Epithelial cell of proximal tubule (primary cell): ENCODE measurements at places on chromosomes 13 and 19. TPM values are rescaled to one million over a fixed set of nuclear protein-coding genes. Genes with fewer than 3 reads are reported as not detected.

GRCh38 chr19:43132696-43133095, 50.2 kb upstream of the PSG2 start:
- no peak for DNase-seq

GRCh38 chr13:65964672-65965071, 1265.5 kb downstream of the PCDH9 start:
- DNase-seq, result no peak

- no peak for DNase-seq
Observed at GRCh38 chr19:6490134-6490533, 8.5 kb upstream of the DENND1C start.

DNA sequence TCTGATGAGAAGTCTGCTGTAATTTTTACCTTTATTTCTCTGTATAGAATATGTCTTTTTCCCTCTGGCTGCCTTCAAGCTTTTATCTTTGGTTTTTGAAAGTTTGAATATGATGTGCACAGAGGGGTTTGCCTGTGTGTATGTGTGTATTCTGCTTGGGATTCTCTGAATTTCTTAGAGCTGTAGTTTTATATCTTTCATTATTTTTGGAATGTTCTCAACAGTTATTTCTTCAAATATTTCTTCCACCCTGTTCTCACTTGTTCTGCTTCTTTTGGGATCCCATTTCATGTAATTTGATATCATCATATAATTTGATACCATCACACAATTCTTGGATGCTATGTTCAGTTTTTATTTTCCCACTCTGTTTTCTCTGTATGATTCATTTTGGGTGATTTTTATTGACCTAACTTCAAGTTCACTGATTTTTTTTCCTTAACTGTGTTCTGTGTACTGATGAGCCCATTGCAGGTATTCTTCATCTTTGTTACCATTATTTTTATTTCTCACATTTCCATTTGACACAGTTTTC, 7.5 kb downstream of the COG3 start:
- DNase-seq, result no peak

GRCh38 chr19:51122112-51122981, 2.4 kb upstream of the SIGLEC9 start:
- no peak for DNase-seq

- no peak for DNase-seq
Observed at GRCh38 chr13:110408286-110408685, 101.2 kb downstream of the COL4A2 start.

- DNase-seq, result no peak
Observed at GRCh38 chr19:33691030-33691427, 69.3 kb downstream of the CHST8 start.

GRCh38 chr13:81791641-81792040, 1450.7 kb upstream of the SPRY2 start:
- no peak for DNase-seq

GRCh38 chr19:7242601-7243258, 51.5 kb downstream of the INSR start:
- no peak for DNase-seq

DNA sequence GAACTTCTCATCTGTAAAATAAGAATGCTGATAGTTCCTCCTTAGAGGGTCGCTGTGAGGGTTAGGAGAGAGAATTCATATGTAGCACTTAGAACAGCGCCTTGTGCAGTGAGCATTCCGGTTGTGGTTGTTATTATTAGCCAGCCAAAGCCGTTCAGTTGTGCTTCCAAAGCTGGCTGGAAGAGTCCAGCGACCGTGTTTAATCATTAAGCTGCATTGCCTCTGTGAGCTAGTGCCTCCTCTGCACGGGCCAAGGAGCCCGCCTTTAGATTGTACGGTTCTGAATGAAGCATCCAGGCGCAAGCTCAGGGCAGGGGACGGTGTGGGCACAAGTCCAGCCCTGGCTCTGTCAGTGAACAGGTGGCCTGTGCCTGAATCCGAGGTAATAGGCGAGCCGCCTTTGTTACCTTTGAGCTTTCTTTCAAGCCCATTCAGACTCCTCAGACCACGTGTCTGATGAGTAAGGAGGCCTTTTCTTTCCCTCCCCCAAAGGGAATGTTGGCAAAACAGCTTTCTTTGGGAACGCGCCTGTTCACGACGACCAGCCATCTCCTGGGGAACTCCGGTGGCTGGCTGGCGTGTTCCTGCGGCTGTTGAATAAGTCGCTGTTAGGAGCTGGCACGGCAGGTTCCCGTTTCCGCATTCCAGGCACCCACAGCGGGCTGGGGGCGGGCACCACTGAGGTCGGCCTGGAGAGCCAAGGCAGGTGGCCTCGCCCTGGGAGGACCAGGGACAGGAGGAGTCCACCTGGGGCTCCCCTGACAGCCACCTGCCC, 25.1 kb downstream of the SIPA1L3 start:
- peak; percentile 91 for DNase-seq

GRCh38 chr13:71493189-71493588, 373.8 kb downstream of the DACH1 start:
- DNase-seq, result no peak

DNA sequence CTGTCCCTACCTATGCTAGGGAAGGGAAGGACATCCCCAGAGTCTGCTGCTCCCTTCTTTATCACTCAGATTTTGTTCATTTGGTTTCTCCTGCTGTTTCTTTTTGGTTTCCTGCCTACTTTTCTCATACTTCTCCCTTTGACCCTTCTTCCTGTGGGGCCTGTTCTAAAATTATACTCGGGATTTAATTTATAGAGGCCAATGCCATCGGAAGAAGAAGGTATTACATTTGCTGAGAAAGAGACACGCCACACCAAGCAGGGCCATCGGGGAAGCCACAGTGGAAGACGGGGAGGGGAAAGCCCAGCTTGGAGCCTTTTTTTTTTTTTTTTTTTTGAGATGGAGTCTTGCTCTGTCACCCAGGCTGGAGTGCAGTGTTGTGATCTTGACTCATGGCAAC, 46.8 kb upstream of the FARP1 start:
- DNase-seq, result no peak

GRCh38 chr19:13207846-13208671, 57.8 kb downstream of the IER2 start:
- no peak for DNase-seq

DNA sequence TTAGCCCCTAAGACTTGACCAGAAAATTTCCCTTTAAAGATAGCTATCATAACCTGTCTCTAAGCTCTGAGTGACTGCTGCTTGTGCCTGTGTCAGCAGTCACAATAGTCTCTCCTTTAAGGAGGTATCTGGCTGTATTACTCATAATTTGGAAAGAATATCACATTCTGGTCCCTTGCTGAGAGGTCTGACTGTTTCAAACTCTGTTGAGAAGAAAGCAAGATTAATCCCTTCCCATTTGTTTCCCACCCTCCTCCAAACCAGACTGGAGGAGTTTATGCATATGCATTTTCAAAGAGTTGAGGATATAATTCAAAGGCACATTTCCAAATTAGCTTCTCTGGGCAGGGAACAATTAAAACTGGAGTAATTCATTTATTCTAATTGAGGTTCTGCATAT, 2.3 kb downstream of the HTR2A start:
- no peak for DNase-seq

GRCh38 chr13:44045180-44045562, 165.5 kb downstream of the LACC1 start:
- no peak for DNase-seq

- DNase-seq, result no peak
Observed at GRCh38 chr19:33395561-33396550, 22.3 kb downstream of the CEBPG start.

DNA sequence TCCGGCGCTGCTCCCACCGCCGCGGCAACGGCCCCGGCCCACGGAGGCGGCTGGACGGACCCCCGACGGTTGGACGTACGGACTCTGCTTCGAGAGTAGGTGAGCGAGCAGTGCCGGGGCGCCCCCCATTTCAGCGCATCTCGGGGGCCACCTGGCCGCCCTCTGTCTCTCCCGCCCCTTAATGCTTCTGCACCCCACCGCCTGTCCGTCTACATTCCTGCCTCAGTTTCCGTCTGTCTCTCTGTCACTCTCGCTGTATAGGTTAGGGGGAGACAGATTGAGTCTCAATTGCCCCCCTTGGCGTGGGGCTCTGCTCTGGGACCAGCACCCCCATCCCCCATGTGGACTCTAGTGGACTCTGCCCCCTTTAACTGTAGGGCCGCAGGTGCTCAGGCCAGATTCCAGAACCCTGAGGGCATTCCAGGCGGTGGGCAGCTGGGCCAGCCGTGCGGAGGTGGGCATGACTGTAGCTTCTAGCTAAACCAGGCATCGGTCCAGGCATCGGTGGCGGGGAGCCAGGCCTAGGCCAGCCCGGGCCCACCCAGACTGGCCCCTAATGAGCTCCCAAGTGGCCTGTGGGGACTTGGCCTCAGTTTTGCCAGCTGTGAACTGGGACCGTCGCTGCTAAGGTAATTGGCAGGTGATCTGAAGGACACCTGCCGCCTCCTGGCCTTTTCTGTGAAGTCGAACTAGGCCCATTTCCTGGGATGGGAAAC, 373 bp downstream of the TNFAIP8L1 start:
- no peak for DNase-seq

- DNase-seq, result no peak
Observed at GRCh38 chr19:17950310-17951156, 16.4 kb upstream of the KCNN1 start.

DNA sequence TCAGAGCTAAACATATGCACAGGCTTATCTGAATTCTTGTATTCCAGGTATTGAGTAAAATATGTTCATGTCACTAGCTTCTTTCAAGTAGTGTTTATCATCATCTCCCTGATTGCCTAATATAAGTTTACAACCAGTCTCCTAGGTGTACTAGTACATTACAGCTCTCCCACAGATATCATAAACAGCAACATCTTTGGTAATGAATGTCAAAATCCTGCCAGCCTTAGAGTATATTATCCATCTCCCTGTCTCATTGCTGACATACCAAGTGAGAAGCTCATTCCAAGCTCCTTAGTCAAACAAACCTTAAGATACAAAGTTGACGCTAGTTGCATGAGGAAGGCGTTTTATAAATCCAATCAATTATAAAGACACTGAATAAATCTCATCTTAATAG, 689.1 kb upstream of the GPC6 start:
- no peak for DNase-seq

DNA sequence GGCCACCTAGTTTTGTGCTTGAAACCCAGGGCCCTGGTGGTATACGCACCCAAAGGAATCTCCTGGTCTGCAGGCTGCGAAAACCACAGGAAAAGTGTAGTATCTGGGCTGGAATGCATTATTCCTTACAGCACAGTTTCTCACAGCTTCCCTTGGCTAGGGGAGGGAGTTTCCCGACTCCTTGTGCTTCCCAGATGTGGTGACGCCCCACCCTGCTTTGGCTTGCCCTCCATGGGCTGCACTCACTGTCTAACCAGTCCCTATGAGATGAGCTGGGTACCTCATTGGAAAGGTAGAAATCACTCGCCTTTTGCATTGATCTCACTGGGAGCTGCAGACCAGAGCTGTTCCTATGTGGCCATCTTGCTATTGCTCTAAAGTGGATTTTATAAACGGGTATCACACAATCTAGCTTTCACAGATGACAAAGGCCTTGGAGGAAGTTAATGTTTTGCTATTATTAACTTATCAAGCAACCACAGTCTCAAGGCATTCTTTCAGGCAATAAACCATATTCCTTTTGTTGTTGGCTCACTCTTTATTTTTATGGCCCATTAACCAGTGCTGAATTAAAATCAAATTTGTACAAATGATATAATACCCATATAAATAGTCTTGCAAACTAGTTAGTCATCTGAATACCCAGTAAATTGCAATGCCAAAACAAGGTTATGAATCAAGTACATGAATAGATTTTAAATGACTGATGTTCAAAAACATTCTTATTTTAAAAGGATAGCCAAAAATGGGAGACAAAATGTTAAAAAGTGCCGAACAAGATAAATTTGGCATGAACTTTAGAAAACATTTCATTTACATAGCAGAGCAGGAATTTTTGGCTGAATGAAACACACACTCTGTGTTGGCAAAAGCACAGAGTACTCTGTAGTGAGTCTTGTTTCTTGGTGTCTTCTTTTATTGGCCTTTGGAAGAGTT, 475.4 kb upstream of the ARGLU1 start:
- DNase-seq, result peak; percentile 42

DNA sequence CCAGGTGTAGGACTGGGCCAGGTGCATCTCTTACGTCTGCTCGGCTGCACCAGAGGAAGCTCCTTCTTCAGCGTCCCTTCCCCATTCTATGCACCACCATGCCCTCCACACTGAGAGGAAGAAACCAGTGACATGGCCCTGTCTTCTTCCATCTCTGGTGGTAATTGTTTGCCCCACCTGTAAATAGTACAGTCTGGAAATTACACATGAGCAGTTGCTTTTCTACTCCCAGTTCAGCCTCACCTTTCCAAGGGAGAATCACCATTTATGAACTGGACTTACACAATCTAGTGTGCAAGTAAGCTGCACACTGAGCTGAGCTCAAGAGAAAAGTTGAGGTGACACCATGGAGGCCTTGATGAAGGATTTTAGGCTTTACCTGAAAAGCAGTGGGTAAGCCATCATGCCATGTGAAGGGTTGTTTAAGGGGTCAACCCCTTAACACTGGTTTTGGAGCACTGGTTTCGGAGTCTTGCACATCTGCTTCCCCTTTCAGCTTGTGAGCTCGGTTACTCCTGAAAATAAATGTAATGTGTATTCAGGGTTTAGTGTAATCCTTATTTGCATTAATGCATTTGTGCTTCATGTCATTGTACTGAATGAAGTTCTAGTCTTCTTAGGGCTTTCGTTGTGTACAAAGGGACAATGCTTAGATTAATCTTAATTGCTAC, 22.4 kb downstream of the ZNF536 start:
- DNase-seq, result no peak

DNA sequence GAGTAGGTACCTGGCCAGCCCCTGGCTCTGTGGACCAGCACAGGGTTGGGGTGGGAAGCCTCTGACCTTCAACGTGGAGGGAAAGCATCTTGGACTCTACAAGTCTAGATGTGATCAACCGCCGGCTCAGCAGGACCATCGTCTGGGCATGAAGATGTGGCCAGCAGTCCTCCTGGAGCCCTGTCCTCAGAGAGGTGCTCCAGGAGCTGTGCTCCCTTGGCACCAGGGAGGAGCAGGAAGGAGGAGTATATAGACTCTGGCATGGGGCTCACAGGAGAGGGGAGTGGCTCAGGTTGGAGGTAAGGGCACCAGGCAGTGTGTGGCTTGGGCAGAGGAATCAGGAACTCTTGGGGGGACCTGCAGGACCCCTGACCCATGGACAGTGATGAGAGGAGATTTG, 18.3 kb upstream of the ISYNA1 start:
- no peak for DNase-seq

The ATXN8OS gene
- not detected in 2 replicates for total RNA-seq

The WDR88 gene
- not detected in 2 replicates for total RNA-seq

The NLRP12 gene
- total RNA-seq, result not detected in 2 replicates

The TEX26 gene
- not detected in 2 replicates for total RNA-seq

The SCN1B gene
- 1.3 and 1.5 TPM in 2 replicates for total RNA-seq

The EEF1AKMT1 gene
- total RNA-seq, result 14.6 and 16.0 TPM in 2 replicates
